Ammon's horn (tissue), 1 donor: ENCODE measurements at places on chromosomes 12 and 14.

GRCh38 chr12:3247629-3248161, 170.5 kb downstream of the TSPAN9 start:
- no peak for DNase-seq

DNA sequence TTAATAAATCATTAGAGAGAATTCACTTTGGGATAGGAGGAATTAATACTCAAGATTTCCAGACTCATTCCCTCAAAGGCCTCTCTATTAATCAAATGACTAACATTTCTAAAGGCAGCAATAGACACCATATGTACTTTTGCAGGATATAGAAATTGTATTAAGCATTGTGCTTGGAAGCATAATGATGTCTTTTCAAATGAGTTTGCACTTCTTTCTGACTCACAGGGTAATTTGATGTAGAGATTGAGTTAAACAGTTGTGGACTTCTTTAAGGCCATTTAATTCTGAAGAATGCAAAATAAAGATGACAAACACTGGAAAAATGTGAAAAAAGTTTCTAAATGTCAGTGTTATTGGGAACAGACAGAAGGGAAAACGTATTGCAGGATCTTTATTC, 63.4 kb upstream of the CSRP2 start:
- DNase-seq: no peak

- DNase-seq: no peak
Measured at GRCh38 chr12:100020370-100020769, 35.6 kb upstream of the ANKS1B start.

DNA sequence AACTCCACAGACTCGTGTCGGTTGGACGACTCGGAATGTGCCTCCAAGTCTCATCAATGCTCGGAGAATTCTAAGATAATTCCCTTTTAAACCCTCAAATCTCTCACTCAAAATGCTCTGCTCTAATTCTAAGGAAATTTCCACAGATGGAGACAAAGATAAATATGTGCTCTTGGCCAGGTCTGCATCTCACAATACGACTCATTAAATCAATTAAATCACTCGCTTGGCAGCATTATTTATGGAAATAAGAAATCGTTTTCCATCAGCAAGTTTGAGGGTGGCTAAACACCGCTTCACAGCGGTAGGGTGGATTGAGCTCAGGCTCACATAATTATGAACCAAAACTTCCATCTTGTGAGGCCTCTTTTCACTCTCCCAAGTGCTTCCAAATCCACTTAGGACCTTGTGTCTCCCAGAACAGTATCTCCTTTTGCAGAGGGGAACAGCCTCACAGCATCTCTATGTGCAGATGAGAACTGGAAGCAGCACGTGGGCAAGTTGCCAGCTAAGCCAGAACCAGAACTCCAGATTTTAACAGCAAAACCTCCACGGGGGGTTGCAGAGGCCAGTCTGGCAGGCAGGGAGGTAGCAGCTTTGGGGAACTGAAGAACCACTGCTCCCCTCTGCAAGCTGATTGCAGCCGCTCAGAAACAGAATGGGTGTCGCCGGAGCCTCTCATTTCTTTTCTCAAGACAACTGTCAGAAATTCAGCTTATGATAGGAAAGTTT, 43.8 kb downstream of the RIMBP2 start:
- DNase-seq: peak; percentile 16

- DNase-seq: no peak
Measured at GRCh38 chr14:74685921-74686678, 26.8 kb downstream of the AREL1 start.

DNA sequence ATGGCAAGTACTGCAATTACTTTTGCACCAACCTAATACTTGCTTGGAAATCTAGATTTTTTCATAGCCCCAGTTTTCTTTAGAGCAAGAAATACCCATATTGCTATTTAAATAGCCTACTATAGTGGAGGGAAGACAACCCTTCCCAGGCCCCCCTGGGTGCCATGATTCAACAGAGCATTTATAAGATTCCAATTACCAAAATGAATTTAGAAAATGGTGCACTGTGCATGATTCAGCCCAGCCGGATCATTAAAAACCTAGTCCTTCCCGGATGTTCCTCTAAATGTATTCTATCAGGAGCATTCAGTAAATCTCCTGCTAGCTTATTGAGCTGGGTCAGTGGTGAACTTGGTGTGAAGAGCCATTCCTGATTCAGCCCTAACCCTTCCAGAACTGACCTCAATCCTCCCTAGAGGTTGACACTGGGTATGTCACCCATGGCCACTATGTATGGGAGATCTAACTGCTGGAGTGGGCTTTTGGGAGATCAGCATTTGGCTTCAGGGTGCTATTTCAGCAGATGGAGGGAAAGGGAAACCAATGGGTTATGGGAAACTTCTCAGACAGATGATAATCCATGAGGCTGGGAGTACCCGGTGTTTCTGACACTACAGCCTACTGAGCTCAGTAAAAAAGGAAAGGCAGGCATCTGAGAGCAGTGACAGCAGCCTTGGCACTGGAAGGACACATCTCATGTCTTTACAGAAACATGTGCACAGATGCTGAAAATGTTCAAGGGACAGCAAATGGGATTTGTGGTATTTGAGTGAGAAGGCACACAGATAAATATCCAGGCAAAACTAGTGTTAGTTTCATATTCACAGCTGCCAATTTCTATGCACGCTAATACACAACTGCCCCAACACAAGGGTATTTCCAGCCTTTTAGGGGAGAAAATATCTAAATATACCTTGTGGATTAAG, 258.9 kb downstream of the DPF3 start:
- no peak for DNase-seq

DNA sequence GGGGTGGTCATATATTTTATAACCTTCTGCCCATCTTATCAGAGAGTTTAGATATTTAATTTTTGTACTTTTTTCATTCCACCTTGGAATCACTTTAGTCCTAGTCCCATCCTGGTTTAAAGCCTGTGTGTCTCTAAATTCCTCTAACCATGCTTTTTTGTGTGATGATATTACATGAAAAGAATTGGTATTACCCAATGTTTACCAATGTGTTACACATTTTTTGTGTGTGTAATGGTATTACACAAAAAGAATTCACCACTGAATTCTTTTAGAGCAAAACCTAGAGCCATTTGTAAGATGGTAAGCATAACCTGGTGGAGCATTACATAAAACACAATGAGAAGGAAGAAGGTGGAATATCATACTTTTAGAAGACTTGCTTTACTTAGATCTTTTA, 77.5 kb downstream of the FAR2 start:
- DNase-seq: no peak

- DNase-seq: no peak
Measured at GRCh38 chr14:53147208-53147607, 5.9 kb downstream of the DDHD1 start.

- DNase-seq: no peak
Measured at GRCh38 chr14:46290706-46291105, 360.9 kb downstream of the RPL10L start.

DNA sequence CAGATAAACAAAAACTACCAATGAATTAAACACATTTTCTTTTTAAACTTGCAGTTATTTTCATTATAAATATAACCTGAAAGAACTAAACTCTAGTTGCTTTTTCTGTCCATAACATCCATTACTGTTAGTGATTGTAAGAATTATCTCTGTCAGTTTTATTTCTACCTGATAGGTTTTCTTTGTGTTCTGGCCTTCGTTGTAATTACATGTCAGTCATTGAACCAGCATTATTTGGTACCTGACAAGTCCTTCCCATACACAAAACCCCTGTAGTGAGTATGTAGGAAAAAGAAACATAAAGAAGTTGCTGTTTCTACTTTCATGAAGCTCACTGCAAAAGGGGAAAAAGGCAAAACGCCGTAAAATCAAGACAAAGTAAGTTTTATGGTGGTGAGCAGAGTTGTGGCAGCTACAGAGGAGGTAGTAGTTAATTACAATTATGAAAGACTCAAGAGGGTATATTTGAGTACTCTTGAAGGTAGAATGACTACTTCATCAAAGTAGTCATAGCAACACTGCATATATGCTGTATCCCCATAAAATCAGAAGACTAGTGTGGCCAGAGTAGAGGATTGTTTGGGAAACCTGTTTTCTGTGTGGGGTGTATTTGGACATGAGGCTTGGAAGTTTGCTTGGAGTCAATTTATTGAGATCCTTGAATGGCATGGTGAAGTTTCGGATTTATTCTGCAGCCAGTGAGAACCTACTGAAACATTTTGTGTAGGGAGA, 102.8 kb downstream of the SLC5A8 start:
- DNase-seq: no peak

GRCh38 chr14:26984311-26985177, 386.7 kb upstream of the NOVA1 start:
- DNase-seq: peak; percentile 90
